ENCODE measurements at places on chromosomes 7 and 10.
A peak's percentile ranks its signal among the peaks of the same experiment; 100 is the strongest.

- no peak for DNase-seq
These were observed 217.7 kb upstream of the ETV1 start for GRCh38 chr7:14207138-14207537.

DNA sequence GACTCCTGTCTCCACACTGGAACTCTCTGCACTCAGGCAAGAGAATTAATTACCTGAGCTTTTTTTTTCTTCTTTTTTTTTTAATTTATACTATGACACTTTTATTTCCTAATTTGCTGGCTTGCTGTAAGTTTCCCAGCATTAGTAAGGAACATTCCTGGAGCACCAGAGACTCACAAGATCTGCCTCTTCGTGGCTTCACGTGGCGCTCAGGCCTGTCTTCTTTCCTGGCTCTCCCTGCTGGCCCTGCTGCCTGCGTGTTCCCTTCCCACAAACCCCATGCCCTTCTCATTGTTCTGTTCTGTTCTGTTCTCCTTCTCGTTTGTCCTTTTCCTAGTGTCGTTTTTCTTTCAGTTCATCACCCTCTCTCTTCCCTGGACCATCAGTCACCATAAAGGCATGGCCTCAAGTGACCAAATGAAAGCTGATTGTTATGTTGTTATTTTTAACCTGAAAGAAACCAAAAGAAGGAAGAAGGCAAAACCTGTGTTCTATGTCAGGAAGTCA, 591.6 kb upstream of the PFKP start:
- no peak for DNase-seq

DNA sequence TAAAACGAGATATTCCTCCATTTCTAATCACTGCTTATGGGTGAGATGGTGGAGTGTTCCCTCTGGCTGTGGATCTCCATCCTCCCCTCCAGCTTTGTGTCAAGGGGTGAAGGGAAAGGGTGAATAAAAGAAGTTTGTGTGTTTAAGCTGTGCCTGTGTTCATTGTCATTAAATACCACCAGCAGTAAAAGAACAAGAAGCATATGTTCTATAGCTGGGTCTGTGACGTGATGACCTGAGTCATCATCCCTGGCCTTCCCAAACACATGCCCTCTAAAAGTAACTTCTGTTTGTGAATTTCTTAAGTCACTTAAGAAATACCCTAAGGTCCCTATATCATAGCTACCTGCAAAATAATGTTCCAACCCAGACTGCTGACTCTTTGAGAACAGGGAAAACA, 104.9 kb downstream of the PPP1R17 start:
- DNase-seq, result no peak

DNA sequence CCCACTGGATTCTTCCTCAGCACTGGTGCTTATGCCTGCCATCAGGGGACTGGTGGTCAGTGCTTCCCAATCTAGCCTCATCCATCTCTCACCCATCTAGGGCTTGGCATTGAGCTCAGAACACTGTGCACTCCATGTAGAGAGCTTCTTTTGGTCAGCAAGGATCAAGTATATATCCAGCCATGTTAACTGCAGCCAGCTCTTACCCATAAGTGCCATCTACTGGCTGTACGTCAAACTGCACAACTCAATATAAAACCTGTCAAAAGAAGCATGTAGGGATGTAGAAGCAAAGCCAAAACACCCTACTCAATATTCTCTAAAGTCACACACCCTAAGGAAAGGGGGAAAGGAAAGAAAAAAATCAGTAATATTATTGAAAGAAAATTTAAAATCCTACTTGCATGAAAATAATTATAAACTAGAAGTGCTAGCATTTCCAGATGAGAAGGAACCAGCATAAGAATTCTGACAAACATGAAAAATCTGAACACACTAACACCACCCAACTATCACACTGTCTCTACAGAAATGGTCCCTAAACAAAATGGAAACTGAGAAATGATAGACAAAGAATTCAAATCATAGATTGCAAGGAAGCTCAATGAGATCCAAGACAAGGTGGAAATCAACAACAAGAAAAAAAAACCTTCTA, 531.1 kb upstream of the STEAP1 start:
- peak; percentile 6 for DNase-seq

GRCh38 chr7:55265836-55266642, 99.1 kb upstream of the LANCL2 start:
- DNase-seq, result no peak

- no peak for DNase-seq
These were observed 401.2 kb downstream of the THSD7A start for GRCh38 chr7:11430841-11431240.

DNA sequence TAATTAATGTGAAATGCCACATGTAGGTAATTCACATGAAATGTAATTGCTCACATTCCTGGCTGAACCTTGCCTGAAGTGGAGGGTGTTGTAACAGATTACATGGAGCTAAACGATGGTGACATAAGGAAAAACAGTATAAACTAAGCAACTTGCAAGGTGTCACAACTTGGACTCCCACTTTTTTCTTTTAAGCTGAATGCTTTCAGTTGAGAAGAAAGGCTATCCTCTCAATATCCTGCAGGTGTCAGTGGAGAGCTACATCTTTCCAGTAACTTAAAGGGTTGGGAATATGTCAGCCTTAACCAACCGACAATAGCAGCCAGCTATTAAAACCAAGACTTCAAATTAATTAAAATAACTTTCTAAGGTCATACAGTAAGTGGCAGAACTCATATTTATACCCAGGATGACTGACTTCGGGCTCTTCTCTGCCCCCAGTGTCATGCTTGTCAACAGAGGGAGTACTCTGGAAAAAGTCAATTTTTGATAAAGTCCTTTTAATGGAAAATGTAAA, 33.7 kb downstream of the NRBF2 start:
- DNase-seq, result peak; percentile 21

DNA sequence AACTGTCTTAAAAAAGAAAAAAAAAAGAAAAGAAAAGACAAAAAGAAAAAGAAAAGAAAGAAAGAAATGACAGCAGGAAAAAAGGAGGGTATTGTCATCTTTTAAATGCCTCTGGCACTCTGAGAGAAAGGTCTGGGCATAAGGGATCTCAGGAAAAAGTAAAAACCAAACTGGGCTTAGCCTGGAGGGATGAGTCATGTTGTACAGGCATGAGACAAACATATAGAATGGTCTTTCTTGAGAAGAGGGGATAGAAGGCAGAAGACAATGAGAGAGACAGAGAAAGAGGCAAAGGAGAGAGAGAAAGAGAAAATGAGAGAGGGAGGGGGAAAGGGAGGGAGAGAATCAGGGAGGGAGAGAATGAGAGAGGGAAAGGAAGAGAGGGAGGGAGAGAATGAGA, 32.3 kb upstream of the KCNMA1 start:
- DNase-seq, result no peak

GRCh38 chr10:129320340-129320739, 146.7 kb upstream of the MGMT start:
- no peak for DNase-seq

GRCh38 chr10:132110713-132111112, 45.0 kb downstream of the JAKMIP3 start:
- no peak for DNase-seq

DNA sequence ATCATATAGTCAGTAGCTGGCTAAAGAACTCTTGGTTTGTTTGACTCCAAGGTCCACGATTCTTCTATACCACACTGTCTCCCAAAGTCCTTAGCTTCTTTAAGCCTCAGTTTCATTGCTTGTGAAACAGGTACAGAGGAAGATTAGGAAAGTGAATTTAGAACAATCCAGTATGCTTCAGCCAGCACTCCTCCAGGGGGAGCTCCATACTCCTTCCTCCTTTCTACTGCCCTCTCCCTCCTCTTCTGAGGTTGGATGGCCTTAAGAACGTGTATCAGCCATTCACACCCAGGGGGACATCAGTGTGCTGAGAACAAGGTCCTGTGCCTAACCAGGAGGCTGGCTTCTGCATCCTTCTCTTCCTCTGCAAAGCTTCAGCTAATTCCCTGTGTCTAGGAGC, 54.8 kb upstream of the CALD1 start:
- DNase-seq, result no peak

DNA sequence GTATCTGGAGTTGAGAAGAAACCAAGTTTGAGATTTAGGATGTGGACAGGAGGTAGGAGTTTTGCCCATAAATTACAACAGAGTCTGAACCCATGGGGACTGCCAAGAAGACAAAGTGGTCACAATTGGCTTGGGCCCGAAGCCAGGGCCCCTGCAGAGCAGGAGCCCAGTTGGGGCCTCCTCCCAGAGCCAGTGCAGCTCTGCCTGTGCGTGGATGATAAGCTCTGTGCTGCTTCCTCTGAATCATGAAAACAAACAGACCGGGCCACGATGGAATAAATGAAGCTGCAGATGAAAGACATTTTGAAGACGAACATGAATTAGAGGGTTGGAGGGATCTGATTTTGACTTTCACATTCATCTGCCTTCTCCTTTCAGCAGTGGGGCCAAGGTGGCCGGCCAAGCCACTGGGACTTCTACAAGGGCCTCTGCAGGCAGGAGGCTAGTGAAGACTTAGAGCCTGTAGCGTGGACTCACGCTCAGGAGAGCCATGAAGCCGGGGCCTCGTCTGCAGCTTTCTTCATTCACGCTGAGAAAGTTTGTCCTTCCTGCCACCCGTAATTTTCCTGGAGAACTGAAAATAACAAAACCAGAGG, 156.8 kb upstream of the LYZL1 start:
- DNase-seq, result no peak

- DNase-seq, result no peak
These were observed 2.9 kb downstream of the DEPP1 start for GRCh38 chr10:44975431-44976331.

- no peak for DNase-seq
These were observed 44.6 kb upstream of the CFAP46 start for GRCh38 chr10:132986978-132987377.

GRCh38 chr7:104900525-104901239, 113.3 kb upstream of the KMT2E start:
- DNase-seq, result no peak

DNA sequence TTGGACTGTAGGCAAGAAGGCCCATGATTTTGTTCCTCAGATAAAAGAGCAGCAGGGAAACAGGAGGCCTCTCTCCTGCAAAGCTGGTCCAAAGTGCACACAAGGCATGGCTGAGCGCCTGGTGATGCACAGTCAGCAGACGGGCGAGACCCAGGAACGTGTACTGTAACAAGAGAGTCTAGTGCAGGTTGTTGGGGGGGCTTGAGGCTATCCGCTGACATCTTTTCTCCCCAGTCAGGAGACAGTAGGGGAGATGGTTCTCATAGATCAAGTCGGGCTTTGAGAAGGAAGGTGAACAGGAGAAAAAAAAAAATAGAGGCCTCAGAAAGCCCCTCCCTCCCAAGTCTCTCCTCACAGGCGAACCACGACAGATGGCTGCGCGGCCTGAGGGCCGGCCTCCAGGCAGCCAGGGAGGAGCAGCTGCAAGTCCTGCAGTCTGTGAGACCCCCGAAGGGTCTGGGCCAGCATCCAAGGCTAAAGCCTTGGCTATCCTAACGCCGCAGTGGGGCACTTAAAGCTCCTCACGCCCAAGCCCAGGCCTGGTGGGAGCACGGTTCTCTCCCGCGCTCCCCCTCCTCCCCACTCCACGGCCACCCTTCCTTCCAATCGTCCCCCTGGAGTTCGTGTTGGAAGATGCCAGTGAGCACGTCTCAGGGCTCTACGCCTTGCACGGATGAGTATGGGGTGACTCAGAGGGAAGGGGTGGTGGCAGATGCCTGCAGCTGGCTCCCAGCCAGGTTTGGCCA, 68.3 kb downstream of the PRKAG2 start:
- DNase-seq, result no peak

GRCh38 chr10:75982611-75983369, 551.4 kb downstream of the LRMDA start:
- no peak for DNase-seq

DNA sequence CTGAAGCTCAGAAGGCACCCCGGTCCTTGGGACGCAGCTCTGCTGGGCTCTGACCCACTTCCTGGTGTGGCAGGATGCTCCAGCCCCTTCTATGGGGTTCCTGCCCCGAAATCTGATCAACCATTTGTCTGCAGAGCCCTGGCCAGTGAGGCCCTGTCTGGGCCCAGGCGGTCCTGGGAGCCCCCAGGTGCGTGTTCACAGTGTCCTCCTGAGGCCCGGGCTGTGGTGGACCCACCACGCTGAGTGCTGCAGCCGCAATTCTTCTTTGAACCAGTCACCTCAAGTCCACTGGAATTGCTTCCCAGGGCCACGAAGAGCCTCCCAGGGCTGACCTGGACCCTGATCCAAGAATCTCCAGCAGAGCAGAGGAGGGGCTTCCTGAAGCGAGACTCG, 19.1 kb downstream of the KNDC1 start:
- DNase-seq, result no peak

DNA sequence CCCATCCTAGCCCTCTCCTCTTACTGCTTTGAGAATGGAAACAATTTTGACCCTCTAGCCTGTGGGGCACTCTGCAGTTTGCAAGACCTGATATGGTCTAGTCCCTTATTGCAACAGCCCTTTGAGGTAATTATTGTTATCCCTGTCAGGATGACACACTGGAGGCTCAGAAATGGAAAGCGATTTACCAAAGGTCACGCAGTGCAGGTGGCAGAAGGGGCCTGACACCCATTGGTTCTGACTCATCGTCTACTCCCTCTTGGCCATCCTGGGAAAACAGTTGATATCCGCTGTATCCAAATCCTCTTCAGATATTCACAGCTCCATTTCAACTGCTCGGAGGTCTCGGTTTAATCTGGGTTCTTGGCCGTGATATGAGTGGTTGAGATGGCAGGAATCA, 44.7 kb upstream of the AQP1 start:
- DNase-seq, result no peak

GRCh38 chr7:123492485-123492884, 41.9 kb downstream of the IQUB start:
- DNase-seq, result no peak

DNA sequence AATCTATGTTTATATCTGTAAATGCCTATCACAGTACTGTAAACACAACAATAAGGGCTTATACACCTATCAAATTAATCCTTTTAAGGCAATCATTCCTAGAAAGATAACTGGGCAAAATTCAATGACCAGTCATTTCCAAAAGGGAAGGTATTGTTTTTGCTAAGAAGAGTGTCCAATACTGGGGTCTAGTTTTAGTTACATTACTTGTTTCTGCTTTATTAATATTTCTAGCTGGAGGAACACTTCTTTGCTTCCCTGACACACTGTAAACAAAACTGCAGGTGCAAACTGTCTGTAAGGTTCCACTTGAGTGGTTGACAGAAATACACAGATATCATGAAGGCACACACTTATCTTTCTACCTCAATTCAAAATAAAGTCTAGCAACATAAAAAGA, 84.2 kb upstream of the FAM133B start:
- peak; percentile 84 for DNase-seq

DNA sequence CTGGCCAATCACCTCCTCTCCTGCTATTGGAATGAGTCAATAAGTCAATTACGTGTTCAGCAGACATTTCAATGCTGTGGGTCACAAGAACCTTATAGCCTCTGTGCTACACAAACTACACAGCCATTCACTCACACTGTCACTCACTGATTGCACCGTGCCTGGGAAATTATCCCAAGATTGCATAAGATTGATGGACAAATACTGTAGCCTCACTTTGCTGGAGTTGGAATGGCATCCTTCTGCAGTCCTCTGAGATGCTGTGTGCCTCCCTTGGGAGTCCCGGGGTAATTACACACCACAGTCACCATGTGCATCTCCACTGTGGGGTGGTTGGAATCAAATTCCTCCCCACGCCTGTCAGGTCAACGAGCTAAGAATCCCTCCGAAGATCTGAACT, 358.7 kb upstream of the MGMT start:
- DNase-seq, result no peak

Measured in NCI-H1417 treated with DMSO at 0.1 percent for 48 hours (cell line).